Left renal cortex interstitium (tissue), 4 donors: ENCODE measurements at places on chromosomes 1 and 21. TPM values are rescaled to one million over a fixed set of nuclear protein-coding genes. Genes with fewer than 3 reads are reported as not detected.
A peak's percentile ranks its signal among the peaks of the same experiment; 100 is the strongest.

- no peak for DNase-seq
Measured at GRCh38 chr1:116693759-116694480, 26.4 kb upstream of the IGSF3 start.

DNA sequence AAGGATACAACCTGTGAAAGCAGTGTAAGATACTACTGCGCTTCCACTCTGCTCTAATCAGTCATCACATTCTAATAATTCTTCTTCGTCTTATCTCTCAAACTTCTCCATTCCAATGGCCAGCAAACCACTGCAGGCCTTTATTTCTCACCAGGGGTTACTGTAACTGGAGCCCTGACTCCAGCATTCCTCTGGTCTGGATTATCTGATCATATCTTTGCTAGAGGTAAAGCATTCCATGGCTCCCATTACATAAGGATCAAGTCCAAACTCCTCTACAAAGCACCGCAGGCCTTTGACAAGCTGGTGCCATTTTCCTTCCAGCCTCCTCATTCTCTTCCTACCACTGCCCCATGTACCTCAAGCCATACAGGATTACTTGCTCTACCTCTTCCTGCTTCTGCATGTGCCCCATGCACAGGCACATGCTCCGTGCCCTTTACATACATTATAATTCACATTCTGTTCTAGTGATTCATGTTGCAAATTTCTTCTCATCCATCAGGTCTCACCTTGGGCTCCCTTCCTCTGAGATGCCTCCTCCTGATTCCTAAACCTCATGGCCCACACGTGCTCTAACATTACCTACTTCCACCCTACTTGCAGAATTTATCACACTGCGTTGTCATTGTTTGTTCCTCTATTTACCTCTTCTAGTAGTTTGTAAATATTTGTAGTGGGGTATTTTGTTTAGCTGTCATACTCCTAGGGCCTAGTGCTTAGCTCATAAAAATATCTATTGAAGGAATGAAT, 9.3 kb upstream of the SERBP1 start:
- no peak for DNase-seq

DNA sequence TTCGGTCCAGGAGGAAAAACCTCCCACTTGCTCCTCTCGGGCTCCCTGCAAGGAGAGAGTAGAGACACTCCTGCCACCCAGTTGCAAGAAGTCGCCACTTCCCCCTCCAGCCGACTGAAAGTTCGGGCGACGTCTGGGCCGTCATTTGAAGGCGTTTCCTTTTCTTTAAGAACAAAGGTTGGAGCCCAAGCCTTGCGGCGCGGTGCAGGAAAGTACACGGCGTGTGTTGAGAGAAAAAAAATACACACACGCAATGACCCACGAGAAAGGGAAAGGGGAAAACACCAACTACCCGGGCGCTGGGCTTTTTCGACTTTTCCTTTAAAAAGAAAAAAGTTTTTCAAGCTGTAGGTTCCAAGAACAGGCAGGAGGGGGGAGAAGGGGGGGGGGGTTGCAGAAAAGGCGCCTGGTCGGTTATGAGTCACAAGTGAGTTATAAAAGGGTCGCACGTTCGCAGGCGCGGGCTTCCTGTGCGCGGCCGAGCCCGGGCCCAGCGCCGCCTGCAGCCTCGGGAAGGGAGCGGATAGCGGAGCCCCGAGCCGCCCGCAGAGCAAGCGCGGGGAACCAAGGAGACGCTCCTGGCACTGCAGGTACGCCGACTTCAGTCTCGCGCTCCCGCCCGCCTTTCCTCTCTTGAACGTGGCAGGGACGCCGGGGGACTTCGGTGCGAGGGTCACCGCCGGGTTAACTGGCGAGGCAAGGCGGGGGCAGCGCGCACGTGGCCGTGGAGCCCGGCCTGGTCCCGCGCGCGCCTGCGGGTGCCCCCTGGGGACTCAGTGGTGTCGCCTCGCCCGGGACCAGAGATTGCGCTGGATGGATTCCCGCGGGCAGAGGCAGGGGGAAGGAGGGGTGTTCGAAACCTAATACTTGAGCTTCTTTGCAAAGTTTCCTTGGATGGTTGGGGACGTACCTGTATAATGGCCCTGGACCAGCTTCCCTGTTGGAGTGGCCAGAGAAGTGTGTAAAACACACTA, 45.3 kb downstream of the MRPL39 start:
- DNase-seq = peak; percentile 26

GRCh38 chr1:1437904-1438376, 2.5 kb downstream of the VWA1 start:
- no peak for DNase-seq

DNA sequence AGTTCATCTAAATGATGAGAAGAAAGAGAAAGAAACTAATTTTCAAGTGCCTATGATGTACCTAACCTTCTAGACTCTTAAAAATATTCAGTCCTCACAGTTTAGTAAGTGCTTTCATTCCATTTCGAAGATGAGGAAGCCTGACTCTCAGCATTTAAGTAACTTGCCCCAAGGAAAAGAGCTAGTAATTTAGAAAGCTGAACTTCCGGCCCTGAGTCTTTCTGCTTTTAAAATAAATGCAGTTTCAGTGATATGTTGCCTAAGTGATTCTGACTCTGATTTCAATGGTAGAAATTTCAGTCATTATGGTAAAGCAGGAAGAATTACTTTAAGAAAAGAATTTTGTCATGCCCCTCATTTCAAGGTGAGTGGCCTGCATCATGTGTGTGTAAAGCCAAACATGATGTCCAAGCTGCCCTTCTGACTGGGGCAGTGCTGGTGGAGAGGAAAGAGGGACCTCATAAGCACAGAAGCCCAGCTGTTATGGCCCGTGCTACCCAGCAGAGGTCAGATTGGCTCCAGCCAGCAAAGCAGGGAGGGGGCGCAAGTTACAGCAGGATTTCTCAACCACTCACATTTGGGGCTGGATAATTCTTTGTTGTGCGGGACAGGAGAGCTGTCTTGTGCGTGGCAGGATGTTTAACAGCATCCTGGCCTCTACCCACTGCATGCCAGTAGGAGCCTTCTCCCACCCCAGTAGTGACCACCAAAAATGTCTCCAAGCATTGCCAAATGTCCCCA, 10.7 kb downstream of the ATP1A4 start:
- no peak for DNase-seq

DNA sequence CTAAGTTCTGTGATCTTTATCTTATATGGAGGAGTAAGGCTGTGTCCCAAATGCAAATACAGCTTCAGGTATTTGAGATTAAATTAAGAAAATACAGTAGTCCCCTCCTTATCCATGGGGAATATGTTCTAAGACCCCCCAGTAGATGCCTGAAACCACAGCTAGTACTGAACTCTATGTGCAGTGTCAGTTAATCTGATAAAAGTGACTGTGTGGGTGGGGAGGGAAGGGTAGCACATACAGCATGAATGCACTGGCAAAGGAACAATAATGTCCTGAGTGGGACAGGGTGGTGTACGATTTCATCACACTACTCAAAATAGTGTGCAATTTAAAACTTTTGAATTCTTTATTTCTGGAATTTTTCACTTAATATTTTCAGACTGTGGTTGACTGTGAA, 83.1 kb downstream of the HS2ST1 start:
- no peak for DNase-seq

GRCh38 chr1:6674771-6675170, 26.8 kb downstream of the DNAJC11 start:
- DNase-seq = peak; percentile 28

DNA sequence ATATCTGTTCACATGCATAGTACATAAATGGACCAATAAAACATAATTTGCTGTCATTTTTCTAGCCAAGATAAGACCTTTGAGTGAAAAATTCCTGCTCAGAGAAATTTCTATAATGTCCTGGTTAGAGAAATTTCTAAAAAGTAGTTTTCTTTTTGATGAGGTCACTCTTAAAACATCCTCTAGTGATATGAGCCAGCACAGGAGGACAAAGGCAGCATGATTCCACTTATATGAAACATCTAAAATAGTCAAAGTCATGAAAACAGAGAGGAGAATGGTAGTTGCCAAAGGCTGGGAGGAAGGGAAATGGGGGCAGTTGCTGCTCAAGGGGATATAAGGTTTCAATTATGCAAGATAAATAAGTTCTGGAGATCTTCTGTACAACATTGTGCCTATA, 239.4 kb downstream of the BACH1 start:
- DNase-seq = no peak

GRCh38 chr1:41535716-41536115, 51.2 kb upstream of the EDN2 start:
- no peak for DNase-seq

GRCh38 chr1:96465441-96465840, 256.1 kb upstream of the PTBP2 start:
- DNase-seq = no peak

DNA sequence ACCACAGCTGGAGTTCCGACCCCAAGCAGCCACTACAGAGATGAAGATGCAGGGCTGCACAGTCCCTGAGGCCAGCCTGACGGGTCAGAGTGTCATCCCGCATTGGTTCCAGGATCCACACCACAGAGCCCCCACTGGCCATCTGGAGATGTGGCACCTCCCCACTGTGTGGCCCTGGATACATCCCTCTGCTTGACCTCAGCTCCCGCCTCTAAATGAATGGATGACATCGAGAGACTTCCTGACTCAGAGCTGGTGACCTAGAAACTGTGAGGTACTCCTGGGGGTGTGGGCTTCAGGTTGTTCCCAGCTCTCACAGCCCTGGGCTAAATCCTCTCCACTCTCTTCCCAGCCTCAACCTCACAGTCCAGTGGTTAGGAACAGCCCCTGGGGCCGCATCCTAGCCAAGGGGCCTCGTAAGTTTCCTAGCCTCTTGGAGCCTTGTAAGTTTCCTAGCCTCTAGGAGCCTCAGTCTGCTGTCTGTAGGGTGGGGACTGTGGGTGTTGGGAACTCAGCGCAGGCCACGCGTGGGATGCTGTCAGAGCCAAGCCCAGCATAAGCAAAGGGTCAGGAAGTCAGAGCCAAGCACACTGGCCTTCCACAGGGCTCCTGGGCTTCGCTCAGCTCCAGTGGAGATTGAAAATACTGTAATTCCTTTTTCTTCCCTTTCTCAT, 87.5 kb upstream of the RUNX3 start:
- no peak for DNase-seq

DNA sequence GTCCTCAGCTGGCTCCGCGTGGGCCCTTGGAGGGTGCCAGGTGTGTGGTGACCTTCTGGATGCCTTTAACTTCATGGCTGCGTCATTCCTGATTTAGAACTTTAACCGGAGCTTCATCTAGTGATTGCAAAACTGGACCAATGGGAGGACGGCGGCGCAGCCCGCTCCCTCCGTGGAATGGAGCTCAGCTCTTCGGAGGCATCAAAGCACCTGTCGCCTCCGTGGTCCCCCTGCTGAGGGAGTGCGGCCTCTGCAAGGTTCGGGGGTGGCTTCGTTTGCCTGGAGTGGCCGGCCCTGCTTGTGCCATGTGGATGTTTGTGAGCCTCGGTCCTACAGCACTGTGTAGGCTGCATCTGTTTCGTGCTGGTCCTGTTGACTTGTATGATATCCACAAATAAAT, 14.2 kb downstream of the CSTB start:
- DNase-seq = no peak

- DNase-seq = no peak
Measured at GRCh38 chr21:38688068-38688467, 117.7 kb upstream of the ETS2 start.

- peak; percentile 48 for DNase-seq
Measured at GRCh38 chr1:179877586-179878265, at the start of gene TOR1AIP2. TOR1AIP2 (minus strand) TSS chr1:179877803; CDS start chr1:179852665, 25,138 bp downstream.

DNA sequence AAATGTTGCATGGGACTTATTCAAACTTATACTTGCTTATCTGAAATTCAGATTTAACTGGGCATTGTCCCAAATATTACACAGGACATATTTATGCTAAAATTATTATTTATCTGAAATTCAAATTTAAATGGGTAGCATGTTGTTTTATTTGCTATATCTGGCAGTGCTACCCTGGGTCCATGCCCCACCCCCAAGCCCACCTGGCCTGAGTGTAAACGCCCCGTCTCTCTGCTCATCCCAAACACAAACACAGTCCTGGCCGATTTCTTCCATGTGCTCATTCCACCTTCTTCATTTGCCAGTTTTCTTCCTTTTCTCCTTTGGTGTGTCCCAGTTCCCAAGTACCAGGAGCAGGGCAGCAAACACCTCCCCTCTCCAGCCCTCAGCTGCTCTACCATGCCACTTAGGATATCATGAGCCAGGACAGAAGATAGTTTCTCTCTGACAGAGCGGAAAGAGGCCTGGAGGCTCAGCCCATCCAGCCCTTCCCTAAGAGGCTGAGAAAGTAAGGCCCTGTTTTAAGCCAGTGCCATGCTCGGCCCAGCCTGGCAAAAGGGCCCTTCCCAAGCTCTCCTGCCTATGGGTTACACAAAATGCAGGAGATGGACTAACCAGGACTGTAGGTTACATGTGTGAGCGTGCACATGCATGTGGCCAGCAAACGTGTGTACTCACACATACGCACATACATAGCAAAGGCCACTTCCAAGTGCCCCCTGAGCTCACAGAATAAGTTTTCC, 69.5 kb downstream of the UBE2T start:
- no peak for DNase-seq

GRCh38 chr1:9097947-9098705, 28.7 kb upstream of the SLC2A5 start:
- DNase-seq = no peak

DNA sequence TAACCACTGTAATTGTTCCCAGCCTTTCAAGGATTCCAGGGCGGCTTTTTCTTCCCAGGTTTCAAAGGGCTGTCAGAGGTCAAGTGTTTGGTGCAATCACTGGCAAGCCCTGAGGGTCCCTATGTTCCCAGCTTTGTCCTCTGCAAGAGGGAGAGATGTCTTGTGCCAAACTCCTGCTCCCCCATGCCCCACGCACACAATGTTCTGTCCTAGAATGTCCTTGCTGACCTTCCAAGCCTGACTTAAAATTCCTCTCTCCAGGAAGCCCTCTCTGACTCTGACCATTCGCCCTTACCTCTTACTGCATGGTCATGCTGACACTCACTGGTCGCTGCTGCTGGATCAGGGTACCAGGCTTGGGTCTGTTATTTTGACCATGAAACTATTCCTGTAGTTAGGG, 152.5 kb upstream of the KCND3 start:
- DNase-seq = no peak

Gene IL10
- not detected for polyA plus RNA-seq

Gene SYTL1
- polyA plus RNA-seq = 16.4 TPM

Gene HSPG2
- 156 TPM for polyA plus RNA-seq

Gene PTGFR
- 0.18 TPM for polyA plus RNA-seq

Gene BATF3
- 2.3 TPM for polyA plus RNA-seq

Gene VASH2
- polyA plus RNA-seq = 25.0 TPM

Gene SLC5A9
- polyA plus RNA-seq = 13.4 TPM

Gene IFI44L
- polyA plus RNA-seq = 6.6 TPM
